Left lung (tissue), 14 donors: ENCODE measurements at places on chromosomes 1 and 21.

DNA sequence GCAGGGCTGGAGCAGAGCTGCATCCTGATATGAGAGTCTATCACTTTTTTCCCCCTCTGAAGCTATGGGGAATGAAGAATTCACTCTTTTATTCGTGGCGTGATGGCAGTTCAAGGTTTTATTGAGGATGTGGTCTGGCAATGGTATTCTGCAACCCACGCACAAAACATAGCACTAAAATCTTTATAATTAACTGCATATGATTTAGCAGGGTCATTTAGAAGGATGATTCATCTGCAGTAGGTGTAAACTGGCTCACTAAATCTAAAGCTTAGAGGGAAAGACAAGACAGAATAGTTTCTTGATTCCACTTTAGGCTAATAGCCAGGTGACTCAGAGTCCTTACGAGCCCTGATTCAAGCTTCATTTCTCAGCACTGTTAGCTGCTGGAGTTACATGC is 25.0 kb upstream of the CHRM3 start:
- DNase-seq = no peak

DNA sequence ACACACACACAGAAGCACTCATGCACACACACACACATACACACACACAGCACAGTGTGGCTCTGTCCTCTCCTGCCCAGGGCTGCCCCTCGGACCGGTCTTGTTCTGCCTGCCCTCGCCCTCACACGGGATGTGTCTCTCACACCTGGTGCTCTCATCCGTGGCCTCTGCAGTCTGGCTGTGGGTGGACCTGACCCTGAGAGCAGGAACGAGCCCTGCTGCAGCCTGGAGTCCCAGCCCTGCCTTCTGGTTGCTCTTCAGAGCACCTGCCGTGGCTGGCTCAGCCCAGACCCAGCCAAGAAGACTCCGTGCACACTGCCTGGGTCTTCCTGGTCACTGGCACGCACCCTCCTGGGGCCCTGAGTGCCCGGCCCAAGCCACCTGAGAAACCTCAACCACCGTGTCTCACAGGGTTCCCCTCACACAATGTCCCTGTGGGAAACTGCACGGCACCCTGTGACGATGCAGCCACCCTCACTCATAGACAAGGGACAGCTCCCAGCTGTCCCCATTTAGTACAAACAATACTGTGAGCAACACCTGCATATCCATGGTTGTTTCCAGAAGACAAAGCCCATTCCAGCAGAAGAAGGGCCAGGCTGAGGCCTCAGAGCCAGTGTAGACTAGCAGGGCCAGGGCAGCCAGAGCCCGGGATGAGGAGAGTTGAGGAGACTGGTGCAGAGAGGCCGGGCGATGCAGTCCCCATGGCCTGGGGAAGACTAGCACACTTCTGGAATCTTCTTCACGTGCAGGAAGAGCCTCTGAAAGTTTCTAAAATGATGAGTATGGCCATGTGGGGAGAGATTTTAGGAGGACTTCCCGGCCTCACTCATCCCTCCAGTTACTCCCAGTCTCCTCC is 234.0 kb downstream of the NPHP4 start:
- DNase-seq = no peak

GRCh38 chr1:6577831-6578525 is 1.8 kb upstream of the ZBTB48 start:
- DNase-seq = no peak

GRCh38 chr1:162487241-162487640 is 10.4 kb upstream of the UHMK1 start:
- no peak for DNase-seq

DNA sequence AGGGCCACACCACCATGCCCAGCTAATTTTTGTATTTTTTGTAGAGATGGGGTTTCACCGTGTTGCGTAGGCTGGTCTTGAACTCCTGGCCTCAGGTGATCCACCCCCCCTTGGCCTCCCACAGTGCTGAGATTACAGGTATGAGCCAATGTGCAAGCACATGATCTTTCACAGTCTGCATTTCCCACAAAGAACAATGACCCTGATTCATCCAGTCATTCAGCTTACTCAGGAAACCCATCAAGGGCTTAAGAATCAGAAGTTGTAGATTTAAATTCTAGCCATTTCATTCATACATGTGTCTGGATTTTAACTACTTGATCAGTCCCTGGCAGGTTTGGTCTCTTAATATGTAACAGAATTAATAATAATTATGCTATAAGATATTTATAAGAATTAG is 2065.7 kb downstream of the MRPL39 start:
- no peak for DNase-seq

DNA sequence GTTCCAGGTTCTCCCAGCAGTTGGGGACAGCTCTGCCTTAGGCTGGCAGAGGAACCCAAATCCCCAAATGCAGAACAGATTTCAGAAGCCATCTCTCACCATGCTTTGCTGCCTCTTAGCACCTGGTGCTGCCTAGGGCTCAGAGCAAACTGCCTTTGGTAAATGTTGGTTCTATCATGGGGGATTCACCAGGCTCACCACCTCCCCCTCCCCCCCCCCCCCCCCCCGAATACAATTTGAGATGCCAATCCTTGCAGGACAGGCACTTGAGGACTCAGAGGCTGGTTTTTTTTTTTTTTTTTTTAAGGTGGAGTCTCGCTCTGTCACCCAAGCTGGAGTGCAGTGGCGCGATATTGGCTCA is 447 bp upstream of the PAQR6 start:
- no peak for DNase-seq

- DNase-seq = no peak
Observed at GRCh38 chr21:37811711-37812110, 104.5 kb downstream of the KCNJ6 start.

- no peak for DNase-seq
Observed at GRCh38 chr1:167926486-167926997, 9.9 kb upstream of the DCAF6 start.

DNA sequence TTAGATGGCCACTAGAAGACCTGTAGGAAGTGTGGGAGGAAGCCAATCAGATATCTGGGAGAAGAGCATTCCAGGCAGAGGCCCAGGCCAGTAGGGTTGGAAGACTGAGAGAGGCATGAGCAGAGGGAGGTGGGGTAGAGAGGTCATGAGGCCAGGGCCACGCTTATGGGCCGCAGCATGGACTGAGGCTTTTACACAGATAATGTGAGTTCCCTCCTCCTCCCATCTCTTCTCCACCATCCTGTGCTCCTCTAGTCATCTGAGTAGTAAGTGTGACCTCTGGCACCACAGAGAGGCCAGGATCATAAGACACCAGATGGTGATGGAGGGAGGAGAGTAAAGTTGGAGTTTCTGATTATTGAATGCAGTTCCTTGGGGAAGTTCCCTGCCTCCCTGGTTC is 17.1 kb downstream of the TTC22 start:
- no peak for DNase-seq

DNA sequence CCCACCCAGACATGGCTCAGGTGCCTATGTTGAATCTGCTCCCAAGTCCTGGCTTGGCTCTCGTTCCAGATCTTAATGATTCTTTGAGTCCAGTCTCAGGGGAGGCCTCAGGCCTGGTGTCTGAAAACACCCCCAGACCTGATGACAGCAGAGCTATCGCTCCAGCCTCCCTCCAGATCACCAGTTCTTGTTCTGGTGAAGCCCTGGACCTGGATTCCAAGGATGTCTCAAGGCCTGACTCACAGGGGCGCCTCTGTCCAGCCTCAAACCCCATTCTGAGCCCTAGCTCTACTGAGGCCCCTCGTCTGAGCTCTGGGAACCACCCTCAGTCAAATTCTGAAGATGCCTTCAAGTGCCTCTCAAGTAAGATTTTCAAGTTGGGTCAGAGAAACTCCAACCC is 11.4 kb downstream of the MROH7 start:
- no peak for DNase-seq

- DNase-seq = peak; percentile 54
Observed at GRCh38 chr21:44485254-44485793, 30.0 kb downstream of the LRRC3 start.

- DNase-seq = no peak
Observed at GRCh38 chr1:94105957-94106529, 14.9 kb downstream of the ABCA4 start.

- no peak for DNase-seq
Observed at GRCh38 chr1:11474826-11475225, 4.1 kb upstream of the DISP3 start.

- DNase-seq = no peak
Observed at GRCh38 chr1:183476081-183476480, 3.8 kb downstream of the SMG7 start.

DNA sequence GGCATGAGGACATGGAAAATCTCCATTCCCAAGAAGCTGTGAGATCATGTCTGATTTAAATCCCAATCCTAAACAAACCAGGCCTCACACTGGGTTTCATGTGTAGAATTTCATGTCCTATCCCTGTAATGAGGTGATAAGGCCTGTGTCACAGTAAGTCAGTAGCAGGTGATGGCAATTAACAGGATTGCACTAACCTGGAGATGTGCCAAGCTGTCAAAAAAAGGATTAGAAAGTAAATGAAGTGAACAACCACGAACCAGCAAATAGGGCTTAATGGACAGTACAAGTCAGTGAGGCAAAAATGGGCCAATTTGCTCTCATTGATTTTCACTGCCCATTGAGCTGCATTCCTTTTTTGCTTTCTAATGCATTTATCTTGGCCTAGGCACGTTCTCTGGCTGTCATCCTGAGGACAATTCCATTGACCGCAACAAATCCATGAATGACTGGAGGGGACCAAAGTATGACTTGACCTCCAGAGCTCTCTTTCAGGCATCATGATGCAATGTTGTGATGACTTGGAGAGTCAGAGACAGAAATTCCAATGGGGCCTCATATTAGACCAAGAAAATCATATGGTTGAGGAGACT is 673.6 kb upstream of the ADGRL2 start:
- DNase-seq = no peak

- no peak for DNase-seq
Observed at GRCh38 chr1:162632698-162633080, 425 bp downstream of the DDR2 start.

GRCh38 chr1:8086055-8086454 is 59.9 kb upstream of the ERRFI1 start:
- DNase-seq = no peak

DNA sequence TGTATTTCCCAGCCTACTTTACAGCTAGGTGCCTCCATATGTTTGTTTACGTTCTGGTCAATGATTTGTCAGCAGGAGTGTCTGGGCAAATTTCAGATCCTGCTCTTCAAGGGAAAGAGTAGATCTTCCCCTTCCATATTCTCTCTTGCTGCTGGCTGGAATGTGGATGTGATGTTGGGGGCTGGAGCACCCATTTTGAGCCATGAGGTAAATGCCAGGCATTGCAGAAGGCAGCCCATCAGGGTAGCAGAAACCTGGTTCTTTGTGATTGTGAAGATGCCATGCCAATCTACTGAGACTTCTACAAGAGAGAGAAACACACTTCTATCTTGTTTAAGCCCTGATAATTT is 25.1 kb downstream of the RUNX1 start:
- DNase-seq = no peak

- DNase-seq = peak; percentile 83
Observed at GRCh38 chr1:109113590-109114341, at the start of gene ELAPOR1. ELAPOR1 (plus strand) TSS chr1:109114115; CDS start chr1:109114184, 69 bp downstream.

- no peak for DNase-seq
Observed at GRCh38 chr1:171581226-171581625, 40.8 kb upstream of the MYOCOS start.

GRCh38 chr21:42002421-42002958 is 7.7 kb downstream of the ZBTB21 start:
- no peak for DNase-seq

- no peak for DNase-seq
Observed at GRCh38 chr1:96361271-96361856, 360.2 kb upstream of the PTBP2 start.

GRCh38 chr1:232252546-232253118 is 377.3 kb downstream of the SIPA1L2 start:
- DNase-seq = no peak
